ENCODE measurements at places on chromosomes 4 and X.

DNA sequence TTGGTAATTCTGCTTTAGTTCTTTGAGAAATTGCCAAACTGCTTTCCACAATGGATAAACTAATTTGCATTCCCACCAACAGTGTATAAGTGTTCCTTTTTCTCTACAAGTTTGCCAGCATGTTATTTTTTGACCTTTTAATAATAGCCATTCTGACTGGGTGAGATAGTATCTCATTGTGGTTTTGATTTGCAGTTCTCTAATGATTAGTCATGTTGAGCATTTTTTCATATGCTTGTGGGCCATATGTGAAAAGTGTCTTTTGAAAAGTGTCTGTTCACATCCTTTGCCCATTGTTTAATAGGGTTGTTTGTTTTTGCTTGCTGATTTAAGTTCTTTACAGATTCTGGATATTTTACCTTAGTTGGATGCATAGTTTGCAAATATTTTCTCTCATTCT lies 25.9 kb downstream of the ENPEP start:
- no peak for DNase-seq

DNA sequence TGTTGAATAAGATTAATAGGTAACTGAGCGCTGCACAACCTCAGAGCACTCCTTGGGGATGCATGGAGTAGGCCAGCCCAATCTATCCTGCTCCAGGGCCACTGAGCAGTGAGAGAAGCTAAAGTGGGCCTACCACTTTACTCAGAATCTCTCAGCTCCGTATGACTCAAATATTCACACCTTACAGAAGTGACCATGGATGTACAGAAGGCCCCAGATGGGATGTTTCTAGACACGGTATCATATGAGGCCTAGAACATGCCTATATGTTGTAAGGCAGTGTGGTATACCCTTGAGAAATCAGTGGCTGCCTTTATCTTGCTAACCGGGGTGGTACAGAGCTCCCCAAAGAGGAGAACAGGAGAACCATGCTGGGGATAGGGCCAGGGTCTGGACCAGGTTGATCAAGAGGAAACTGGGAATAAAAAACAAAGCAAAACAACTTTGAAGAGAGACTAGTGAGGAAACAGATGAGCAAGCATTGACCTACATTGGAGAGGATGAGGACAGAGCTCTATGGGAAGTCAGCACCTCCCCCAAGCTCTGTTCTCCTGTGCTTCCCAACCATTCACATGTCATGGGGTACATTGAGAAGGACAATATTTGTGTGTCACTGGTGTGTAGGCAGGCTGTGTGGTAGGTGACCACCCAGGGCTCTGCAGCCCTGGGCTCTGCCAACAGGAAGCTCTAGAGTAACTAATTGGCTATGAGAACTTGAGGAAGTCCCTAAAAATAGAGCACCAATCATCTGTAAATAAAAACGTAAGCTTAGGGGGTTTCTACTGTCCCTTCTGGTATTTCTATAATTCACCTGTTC lies 31.4 kb downstream of the HOPX start:
- no peak for DNase-seq

GRCh38 chrX:129726307-129727111 lies 12.3 kb upstream of the XPNPEP2 start:
- DNase-seq = peak; percentile 8

DNA sequence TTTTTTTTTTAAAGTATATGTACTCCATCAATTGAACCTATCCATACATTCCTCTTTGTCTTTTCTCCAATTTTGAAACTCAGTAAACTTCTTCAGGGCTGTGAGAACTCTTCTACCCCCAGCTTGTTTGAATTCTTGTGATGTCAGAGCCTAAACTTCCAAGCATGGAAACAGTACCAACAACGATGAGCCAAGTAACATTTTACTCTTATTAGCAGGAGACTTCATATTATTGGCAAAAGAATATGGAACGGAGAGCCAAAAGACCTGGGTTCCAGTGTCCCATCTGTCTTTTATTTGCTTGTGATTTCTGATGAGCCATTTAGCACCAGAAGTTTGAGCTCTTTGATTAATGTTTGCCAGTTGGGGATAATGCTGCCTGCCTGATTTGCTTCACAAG lies 5.3 kb downstream of the DIAPH2 start:
- DNase-seq = no peak

DNA sequence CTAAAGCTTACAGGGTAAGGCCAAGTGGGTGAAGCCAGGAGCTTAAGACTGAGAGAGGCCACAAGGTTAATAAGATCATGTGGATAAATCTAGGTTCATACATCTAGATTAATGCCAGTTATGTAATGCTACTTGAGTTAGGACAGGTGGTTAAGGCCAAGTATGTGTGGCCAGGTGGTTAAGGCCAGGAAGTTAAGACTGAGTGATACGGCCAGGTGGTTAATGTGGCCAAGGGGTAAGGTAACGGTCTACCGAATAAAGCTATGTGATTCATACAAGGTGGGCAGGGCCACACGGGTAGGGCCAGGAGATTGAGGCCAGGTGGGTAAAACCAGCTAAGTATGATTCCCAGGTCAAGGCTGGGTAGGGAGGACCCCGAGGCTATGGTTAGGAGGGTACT lies 223.0 kb downstream of the TACR3 start:
- DNase-seq = no peak

DNA sequence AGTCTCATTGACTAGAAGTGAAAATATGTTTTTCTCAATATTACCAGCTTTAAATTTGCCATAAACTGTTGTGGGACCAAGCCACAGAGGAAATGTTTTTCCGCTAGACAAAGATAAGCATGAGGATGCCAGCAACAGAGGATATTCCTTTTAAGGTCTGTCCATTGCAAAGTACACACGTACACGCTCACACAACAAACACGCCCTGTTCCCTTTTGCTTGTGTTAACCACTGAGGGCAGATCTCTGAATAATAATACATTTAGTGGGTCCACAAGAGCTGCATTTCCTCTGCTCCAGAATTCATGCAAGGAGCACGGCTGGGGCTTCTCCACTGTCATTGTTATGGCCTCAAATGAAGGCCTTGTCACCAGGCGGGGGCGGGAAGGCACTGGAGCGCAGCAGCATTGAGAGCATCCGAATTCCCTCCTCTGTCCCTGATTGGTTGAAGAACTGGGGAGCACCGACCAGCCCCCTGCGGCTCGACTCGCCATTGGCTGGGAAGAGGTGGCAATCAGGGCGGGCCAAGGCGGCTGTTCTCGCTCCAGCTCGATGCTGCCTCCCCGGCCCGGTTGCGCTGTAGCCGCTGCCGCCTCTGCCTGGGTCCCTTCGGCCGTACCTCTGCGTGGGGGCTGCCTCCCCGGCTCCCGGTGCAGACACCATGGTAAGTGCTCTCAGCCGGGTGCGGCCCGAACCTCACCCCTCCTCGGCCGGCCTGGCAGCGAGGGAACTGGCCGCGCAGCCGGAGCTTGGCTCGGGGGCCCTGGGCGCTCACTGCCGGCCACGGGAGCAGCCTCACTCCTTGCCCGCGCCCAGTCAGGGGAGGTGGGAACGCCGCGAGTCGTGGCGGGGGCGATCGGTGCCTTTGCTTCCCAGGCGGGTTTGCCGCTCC lies at the start of gene GUCY1B1:
TSS of gene GUCY1B1 (plus strand) at position 541 of the 891 bp plus-strand sequence. CDS start at position 661, 120 bp downstream.
- DNase-seq = peak; percentile 37

- DNase-seq = no peak
These were observed 137.1 kb downstream of the DDX53 start for GRCh38 chrX:23136816-23137215.
